Right cardiac atrium (tissue), 5 donors: ENCODE measurements at places on chromosomes 1 and 21. TPM values are rescaled to one million over a fixed set of nuclear protein-coding genes. Genes with fewer than 3 reads are reported as not detected.

LCE3D gene
- not detected for total RNA-seq

GRCh38 chr1:41862384-41863221 is 56.1 kb downstream of the HIVEP3 start:
- no peak for DNase-seq

- no peak for DNase-seq
These were observed 1.5 kb downstream of the CSDE1 start for GRCh38 chr1:114756009-114756892.

GRCh38 chr1:4856396-4856795 is 202.0 kb downstream of the AJAP1 start:
- no peak for DNase-seq

RAB3B gene
- not detected for total RNA-seq

GRCh38 chr1:214422137-214422671 is 129.2 kb downstream of the PTPN14 start:
- DNase-seq = no peak
